ENCODE measurements at places on chromosomes 12 and 14.
A peak's percentile ranks its signal among the peaks of the same experiment; 100 is the strongest.

DNA sequence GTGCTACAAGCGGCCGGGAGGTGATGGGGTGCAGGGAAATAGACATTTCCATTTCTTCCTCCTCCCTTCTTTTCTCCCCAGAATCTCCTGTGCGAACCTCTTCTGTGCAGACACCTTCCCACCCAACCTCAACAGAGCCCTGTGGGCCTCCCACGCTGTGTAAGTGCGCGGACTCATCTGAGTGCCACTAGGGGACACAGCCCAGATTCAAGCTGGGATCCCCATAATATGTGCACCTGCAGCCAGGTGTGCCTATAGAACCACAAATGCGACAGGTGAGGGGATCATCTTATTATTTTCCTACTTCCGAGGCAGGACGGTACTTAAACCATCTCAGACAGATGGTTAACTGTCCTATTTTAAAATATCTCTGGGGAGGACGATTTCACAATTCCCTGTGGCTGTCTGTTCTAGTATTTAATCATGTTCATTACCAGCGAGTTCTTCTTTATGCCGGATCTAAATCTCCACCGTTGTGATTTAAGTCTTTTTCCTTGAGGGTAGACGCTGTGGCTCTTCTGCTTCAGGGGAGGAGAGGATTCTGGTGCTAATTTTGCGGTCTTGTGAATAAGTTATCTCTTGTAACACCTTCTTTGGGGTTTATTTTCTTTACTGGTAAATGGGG lies 17.2 kb upstream of the CACNA1C start:
- peaks cover 13% of the 10 kb centered on the region for H3K4me1 ChIP-seq
- H3K4me3 ChIP-seq: peak overlapping the region; percentile 56
- no peaks in the 10 kb centered on the region for H3K36me3 ChIP-seq
- no peak for DNase-seq
- no peak overlapping the region for H3K27ac ChIP-seq

DNA sequence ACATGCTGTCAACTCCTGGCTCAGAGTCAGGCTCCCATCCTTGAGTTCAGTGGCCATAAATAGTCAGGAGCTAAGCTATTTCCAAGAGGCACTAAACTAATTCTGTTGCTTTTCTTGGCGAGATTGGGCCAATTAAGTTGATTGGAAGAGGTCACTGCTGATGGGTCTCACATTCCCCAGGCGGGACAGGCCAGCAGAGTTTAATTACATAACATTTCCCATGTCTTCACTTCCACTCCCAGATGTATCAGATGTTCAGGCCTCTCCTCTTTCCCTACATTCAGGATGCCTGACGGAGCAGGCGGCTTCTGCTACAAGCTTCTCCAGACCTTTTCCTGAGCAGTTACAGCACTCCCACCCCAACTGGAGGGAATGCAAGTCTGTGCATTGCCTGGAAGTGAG lies 5.3 kb downstream of the NTF3 start:
- no peak for DNase-seq
- H3K36me3 ChIP-seq: no peaks in the 10 kb centered on the region
- peaks cover 3% of the 10 kb centered on the region for H3K4me1 ChIP-seq
- no peak overlapping the region for H3K27ac ChIP-seq
- H3K27me3 ChIP-seq: peaks cover 37% of the 10 kb centered on the region
- H3K4me3 ChIP-seq: no peak overlapping the region

GRCh38 chr12:50110127-50110761 lies 1.8 kb upstream of the COX14 start:
- H3K27me3 ChIP-seq: no peaks in the 10 kb centered on the region
- peaks cover 23% of the 10 kb centered on the region for H3K4me1 ChIP-seq
- peak; percentile 73 for DNase-seq
- no peaks in the 10 kb centered on the region for H3K36me3 ChIP-seq
- H3K27ac ChIP-seq: peak overlapping the region; percentile 70

- no peak overlapping the region for H3K27ac ChIP-seq
- H3K4me1 ChIP-seq: no peaks in the 10 kb centered on the region
- no peaks in the 10 kb centered on the region for H3K36me3 ChIP-seq
- DNase-seq: no peak
- no peak overlapping the region for H3K4me3 ChIP-seq
Observed at GRCh38 chr12:91617818-91618217, 435.2 kb upstream of the DCN start.

DNA sequence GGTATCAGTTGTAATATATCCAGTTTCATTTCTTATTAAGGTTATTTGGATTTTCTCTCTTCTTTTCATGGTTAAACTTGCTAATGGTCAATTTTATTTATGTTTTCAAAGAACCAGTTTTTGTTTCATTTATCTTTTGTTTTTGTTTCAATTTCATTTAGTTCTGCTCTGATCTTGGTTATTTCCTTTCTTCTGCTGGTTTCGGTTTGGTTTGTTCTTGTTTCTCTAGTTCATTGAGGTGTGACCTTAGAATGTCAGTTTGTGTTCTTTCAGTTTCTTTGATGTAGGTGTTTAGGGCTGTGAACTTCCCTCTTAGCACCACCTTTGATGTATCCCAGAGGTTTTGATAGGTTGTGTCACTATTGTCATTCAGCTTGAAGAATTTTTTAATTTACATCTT lies 145.6 kb upstream of the SLCO1B1 start:
- no peak overlapping the region for H3K27ac ChIP-seq
- no peaks in the 10 kb centered on the region for H3K4me1 ChIP-seq
- H3K4me3 ChIP-seq: no peak overlapping the region
- no peaks in the 10 kb centered on the region for H3K36me3 ChIP-seq

DNA sequence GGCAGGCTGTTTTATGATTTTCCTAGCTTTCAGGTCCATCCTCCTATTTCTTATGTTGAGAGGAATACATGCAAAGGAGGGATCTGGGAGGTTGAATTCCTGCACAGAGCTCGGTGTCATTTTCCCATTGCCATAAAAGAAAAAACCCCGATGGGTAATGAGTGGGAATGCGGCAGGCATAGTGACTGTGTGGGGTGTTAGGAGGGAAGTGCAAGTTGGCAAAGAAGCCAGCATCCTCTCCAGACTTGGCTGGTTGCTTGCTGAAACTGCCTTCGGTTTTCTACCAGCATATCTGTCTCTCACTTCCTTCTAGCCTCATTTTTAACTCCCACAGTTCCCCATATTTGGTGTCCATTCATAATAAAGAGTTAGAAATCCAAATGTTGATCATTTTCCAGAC lies 1046.1 kb downstream of the SLC6A15 start:
- H3K36me3 ChIP-seq: no peaks in the 10 kb centered on the region
- no peak for DNase-seq
- no peaks in the 10 kb centered on the region for H3K27me3 ChIP-seq
- H3K27ac ChIP-seq: no peak overlapping the region
- no peaks in the 10 kb centered on the region for H3K4me1 ChIP-seq

GRCh38 chr12:62714181-62714773 lies 220.7 kb downstream of the PPM1H start:
- no peak for DNase-seq
- H3K27me3 ChIP-seq: no peaks in the 10 kb centered on the region
- no peak overlapping the region for H3K27ac ChIP-seq
- H3K4me1 ChIP-seq: peaks cover 6% of the 10 kb centered on the region
- H3K4me3 ChIP-seq: no peak overlapping the region
- no peaks in the 10 kb centered on the region for H3K36me3 ChIP-seq

DNA sequence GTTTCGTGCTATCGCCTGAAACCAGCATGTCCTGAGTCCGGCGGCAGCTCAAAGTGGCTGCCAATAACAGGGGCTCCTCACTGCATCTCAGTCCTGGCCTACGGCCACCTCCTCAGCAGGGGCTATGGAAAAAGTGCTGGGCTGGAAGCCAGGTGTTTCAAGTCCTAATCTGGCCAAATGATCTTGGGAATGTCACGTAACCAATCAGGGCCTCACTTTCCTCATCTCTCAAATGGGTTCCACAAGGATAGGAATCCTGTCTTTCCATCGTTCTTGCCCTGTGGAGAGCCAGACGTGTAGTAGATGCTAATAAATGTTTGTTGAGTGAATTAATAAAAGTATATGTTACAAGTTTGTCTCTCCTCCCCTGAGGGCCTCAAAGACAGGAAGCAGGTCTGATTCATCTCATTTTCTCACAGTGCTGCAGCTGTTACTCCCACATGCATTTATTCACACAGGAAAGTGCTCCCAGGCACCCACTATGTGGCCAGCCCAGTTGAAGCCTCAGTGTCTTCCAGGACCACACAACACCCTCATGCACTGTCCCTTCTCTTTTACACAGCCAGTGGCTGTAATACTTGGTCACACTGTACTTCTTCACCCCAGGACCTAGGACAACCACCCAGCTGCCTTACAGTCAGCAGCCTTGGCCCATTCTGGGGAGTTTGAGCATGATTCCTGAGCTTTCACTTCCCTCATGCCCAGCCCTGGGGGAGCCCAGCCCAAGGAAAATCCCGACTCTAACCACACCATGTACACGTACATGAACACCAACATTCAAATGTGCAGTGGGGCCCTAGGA lies 5.0 kb downstream of the CMKLR1 start:
- peak; percentile 84 for DNase-seq
- no peaks in the 10 kb centered on the region for H3K27me3 ChIP-seq
- H3K4me1 ChIP-seq: peaks cover 36% of the 10 kb centered on the region
- no peak overlapping the region for H3K4me3 ChIP-seq

- no peak for DNase-seq
- no peak overlapping the region for H3K4me3 ChIP-seq
- no peaks in the 10 kb centered on the region for H3K27me3 ChIP-seq
- H3K4me1 ChIP-seq: no peaks in the 10 kb centered on the region
Observed at GRCh38 chr14:85280074-85280473, 249.9 kb upstream of the FLRT2 start.

DNA sequence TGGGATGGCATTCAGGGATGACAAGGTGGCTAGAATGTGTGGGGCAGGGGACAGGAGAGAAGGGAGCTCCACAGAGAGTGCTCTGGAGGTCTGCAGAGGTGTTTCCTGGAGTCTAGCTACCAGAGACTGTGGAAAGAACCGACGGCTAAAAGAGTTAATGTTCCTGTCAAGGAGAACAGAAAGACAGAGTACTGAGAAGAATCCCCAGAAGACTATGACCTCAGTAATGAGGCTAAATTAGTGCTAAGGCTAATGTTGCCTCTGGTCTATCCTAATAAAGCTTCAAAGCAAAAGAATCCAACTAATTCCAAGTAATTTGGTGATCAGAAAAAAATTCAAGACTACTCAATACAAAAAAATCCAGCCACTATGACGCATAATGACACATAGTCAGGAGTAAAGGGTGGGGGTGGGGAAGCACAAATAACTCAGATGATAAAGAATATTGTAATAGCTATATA lies 44.7 kb downstream of the FERMT2 start:
- no peaks in the 10 kb centered on the region for H3K27me3 ChIP-seq
- DNase-seq: no peak
- H3K27ac ChIP-seq: peak overlapping the region; percentile 95
- H3K36me3 ChIP-seq: peaks cover 25% of the 10 kb centered on the region
- H3K4me1 ChIP-seq: peaks cover 46% of the 10 kb centered on the region

- DNase-seq: no peak
- no peak overlapping the region for H3K27ac ChIP-seq
- H3K36me3 ChIP-seq: peaks cover 15% of the 10 kb centered on the region
- peaks cover 2% of the 10 kb centered on the region for H3K27me3 ChIP-seq
- H3K4me1 ChIP-seq: peaks cover 12% of the 10 kb centered on the region
Observed at GRCh38 chr14:76810953-76811400, 1.7 kb downstream of the ANGEL1 start.

DNA sequence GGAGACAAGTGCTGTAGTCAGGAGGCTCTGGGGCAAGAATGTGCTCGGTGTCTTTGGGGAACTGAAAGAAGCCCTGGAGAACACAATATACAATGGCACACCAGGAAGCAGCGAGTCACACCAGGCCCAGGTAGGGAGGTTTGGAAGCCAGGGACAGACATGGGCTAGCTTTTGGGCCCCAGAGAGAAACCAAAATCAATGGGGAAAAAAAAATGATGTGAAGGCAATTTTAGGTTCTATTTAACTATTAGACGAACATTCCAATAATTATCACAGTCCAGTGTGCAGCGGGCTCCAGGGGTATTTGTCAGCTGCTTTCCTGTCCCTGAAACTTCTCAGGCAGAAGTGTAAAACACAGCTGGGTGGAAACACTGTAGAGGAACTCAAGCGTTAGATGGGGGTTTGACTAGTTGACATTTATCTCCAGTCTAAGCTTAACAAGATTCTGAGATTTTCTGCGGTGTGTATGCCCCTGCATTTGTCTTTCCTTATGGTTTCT lies 21.8 kb upstream of the EGLN3 start:
- no peaks in the 10 kb centered on the region for H3K36me3 ChIP-seq
- no peaks in the 10 kb centered on the region for H3K4me1 ChIP-seq
- no peaks in the 10 kb centered on the region for H3K27me3 ChIP-seq
- no peak for DNase-seq

GRCh38 chr12:97821806-97822205 lies 359.2 kb downstream of the RMST start:
- no peaks in the 10 kb centered on the region for H3K36me3 ChIP-seq
- DNase-seq: no peak
- no peak overlapping the region for H3K27ac ChIP-seq
- H3K4me3 ChIP-seq: no peak overlapping the region
- no peaks in the 10 kb centered on the region for H3K27me3 ChIP-seq
